D341Med (cell line): ENCODE measurements at places on chromosomes 3 and 15.

- no peak for DNase-seq
Measured at GRCh38 chr3:24929521-24929920, 434.9 kb upstream of the THRB start.

GRCh38 chr15:77044228-77045042, 26.5 kb downstream of the TSPAN3 start:
- no peak for DNase-seq

GRCh38 chr3:28951772-28952556, 328.9 kb upstream of the RBMS3 start:
- DNase-seq: no peak

DNA sequence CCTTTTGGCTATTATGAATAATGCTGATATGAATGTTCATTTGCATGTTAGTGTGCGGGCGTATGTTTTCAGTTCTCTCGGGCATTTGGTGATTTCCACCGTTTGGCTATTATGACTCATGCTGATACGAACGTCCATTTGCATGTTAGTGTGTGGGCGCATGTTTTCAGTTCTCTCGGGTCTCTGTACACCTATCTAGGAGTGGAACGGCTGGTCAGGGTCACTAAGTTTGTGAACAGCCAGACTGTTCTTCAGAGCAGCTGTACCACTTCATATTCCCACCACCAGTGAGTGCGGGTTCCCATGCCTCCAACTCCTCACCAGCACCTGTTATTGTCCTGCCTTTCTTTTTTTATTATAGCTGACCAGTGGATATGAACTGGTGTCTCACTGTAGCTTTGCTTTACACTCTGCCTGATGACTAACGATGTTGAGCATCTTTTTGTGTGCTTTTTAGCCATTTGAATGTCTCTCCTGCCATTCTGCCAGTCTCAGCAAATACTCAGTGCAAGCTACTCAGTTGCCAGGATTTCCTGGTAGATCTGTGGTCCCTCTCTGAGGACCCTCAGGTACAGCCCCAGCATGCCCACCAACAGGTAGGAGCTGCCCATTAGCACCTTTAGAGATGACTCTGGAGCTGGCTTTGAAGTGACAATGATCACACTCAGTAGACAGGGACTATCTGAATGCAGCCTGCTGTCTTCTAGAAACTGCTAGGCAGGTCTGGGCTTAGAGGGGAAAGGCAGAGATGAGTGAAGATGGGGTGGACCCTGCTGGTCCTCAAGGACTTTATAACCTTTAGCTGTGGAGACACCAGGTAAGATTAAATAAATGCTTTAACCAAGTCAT, 141.1 kb downstream of the XXYLT1 start:
- DNase-seq: no peak

GRCh38 chr3:114764056-114764492, 383.0 kb downstream of the ZBTB20 start:
- DNase-seq: no peak

- no peak for DNase-seq
Measured at GRCh38 chr3:185188816-185189215, 36.0 kb upstream of the C3orf70 start.

GRCh38 chr3:66439666-66440344, 61.0 kb downstream of the LRIG1 start:
- no peak for DNase-seq

GRCh38 chr3:187484547-187485295, 116.5 kb downstream of the RTP4 start:
- no peak for DNase-seq

- DNase-seq: no peak
Measured at GRCh38 chr3:111824351-111824750, 34.7 kb upstream of the PHLDB2 start.

DNA sequence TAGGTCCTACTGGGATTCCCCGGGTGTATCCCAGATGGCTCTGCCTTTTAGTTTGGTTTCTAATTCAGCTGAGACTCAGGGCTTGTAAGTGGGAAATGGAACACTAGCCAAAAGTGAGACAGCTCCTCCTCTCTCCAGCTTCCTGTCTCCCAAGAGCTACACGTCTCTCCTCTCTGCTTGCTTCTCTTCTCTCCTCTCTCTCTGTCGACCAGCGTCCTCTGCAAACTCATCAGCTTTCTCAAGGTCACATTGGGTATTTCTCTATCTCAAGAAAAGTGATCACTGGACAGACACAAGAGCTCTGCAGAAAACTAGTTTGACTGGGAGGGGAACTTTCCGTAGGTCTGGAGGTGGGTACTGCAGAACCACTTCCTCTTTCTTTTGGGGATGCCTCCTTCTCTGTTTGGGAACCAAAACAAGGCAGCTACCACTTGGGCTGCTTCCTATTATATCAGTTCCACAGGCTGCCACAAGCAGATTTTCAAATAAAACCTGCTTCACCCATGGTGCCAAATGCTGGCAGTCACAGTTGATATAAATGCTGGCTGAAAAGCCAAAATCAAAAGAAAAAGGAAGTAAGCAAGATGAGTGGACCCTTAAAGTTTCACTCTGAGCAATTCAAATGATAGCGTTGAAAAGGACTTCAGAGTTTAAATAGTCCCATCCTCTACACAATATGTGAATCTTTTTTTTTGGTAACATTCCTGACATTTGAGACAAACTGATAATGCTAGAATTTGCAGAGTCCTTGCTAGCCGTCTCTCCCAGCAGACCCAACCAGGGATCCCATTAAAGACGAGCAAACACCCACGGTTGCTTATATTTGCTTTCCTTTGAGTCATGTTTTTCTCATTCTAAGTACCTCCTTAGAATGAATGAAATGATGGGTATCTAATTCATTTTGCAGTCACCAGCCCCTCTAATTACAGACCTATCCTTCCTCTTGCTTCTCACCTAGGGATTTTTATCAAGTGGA, 7.2 kb upstream of the DYNC1LI1 start:
- DNase-seq: no peak

DNA sequence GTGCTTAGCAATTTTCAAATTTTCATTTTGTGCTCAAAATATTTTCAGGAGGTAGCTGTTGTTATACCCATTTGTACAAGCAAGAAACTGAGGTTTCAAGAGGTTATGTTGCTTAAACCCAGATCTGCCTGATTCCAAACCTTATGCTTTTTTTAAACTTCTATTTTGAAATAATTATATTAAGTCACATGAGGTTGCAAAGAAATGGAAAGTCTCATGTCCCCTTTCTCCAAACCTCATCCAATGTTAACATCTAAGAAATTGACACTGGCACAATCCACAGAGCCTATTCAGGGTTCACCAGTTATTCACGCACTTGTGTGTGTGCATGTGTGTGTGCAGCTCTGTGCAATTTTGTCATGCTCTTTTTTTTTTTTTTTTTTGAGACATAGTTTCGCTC, 35.1 kb downstream of the B3GNT5 start:
- DNase-seq: no peak

GRCh38 chr15:91050128-91050455, 27.7 kb upstream of the VPS33B start:
- DNase-seq: no peak

GRCh38 chr3:152713989-152714388, 120.9 kb upstream of the P2RY1 start:
- DNase-seq: no peak

DNA sequence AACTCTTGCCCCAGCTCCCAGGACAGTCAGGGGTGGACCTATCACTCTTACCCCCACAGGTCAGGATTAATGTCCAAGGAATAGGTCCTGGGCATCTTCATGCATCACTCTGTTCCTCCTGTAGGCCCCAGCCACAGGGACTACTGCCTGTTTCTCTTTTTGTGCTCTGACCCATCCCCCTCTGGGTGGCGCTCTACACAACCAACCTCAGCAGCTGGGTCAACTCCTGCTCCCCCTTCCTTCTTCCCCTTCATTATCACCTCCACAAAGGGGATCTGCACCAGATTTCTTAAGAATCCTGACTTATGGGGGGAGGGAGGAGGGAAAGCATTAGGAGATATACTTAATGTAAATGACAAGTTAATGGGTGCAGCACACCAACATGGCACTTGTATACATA, 12.2 kb upstream of the TRANK1 start:
- DNase-seq: no peak

GRCh38 chr15:70048198-70048565, 49.5 kb downstream of the TLE3 start:
- no peak for DNase-seq

DNA sequence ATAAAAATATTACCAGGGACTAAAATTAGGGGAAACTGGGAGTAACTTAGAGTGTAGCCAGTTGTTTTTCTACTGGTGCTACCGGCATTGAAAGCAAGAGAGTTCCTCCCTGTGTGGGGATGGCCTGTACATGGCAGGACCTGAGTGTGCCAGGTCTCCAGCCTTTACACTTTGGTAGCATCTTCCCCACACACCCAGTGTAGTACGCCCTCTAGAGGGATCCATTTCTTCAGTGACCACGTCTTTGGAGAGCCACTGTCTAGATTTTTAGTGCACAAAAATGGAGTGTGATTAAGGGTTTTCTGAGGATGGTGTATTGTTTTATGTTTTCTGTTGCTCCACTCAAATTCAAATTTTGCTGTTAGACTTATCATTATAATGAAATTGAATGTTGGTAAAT, 507.0 kb upstream of the TPRG1 start:
- DNase-seq: no peak

DNA sequence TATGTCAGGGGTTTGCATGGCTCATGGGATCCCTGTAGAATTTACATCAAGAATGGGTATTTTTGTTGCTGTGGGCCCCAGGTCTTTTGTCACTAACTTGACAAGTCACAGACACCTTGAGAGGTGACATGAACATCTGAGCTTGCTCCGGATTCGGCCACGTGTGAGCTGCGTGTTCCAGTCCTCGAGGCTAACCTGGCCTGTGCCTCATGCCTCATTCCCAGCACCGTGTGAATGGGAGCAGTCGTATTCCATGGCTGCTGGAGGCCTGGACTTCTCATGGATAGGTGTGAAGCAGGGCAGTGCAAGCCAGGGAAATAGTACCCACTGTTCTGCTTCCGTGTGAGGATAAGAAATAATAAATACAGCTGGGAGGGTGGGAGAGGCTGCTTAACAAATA, 423.5 kb downstream of the OCA2 start:
- no peak for DNase-seq

DNA sequence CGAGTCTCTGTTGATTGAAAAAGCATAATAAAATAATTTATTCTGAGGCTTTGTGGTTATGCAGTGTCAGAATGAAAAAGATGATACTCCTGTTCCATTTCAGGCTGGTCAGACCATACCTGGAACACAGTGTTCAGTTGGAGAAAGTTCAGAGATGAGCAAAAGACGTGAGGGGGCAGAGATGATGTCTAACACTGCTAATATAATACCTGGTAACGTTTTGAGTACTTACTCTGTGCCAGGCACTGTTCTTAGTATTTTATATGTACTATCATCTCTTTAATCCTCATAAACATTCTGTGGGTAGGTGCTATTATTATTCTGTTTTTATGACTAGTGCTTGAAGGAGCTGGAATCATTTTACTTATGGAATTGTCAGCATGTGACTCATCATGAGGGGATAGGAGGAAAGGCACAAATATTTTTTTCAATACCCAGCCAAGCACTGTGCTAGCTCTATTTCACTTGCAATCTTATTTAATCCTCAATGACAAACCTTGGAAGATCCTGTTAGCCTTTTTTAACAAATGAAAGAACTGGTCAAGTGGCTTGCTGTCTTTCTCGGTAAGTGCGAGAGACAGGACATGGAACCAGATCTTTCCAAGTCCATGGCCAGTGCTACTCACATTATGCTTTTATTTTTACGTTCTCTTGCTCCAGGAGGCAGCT, 31.8 kb downstream of the IQGAP1 start:
- no peak for DNase-seq

DNA sequence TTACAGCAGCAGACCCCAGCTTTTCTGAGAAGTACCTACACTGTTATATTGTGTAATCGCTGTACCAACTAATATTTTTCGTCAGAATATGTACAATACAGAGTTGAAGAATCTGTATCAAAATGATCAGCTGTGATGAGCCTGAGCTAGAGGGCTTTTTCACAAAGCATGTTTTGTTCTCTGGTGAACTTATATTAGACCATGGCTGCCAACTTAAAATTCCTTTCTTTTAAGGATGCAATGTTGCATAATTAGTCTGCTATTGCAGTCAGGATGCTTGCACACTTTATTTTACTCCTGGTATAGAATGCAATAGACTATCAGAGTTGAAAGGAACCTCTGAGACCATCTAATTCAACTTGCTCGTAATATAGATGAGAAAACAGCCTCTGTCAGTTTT, 127.8 kb downstream of the RBMS3 start:
- DNase-seq: no peak

DNA sequence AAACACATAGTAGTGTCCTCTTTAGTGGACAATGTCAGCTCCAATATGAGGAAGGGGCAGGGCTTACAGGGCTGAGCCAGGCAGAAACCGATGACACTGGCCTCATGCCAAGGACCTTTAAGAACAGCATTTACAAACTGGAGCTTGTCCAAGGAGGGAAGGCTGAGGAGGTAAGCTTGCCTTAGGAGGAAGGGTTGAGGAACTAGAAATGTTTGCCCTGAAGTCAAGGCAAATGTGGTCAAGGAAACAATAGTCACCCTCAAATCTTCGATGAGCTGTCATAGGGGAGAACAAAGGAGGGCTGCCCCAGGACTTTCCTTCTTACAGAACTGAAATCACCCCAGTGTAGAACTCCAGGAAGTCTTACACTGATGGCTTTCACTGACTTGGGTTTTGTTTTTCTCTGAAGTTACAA, 136.4 kb downstream of the LIPC start:
- DNase-seq: no peak

DNA sequence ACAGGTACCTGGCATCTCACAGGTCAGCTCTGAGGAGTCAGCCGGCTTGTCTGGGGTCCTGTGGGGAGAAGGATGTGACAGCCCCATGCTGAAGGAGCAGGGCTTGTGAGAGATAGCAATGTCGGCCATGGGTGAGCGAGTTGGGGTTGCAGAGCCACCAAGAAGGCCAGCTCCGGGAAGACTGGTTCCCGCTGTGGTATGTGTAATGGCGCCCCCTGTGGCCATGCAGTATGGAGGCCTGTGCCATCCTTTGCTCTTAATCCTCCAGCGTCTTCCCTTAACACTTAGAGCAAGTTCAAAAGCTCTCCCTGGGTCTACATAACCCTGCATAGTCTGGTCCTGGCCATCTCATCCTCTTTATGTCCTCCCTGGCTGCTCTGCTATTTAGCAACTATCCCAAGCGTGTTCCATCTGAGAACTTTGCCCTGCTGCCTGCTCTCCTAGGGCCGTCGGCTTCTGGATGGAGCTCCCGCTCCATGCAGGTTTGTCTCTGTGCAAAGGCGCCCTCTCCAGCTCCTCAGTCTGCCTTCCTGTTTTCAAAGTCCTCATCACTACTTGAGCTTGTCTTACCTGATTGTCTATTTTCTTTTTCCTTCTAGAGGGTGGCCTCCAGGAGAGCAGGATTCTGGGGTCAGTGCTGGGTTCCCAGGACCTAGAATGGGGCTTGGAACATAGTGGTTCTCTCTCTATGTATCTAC, 40.8 kb upstream of the IQCF6 start:
- DNase-seq: no peak

DNA sequence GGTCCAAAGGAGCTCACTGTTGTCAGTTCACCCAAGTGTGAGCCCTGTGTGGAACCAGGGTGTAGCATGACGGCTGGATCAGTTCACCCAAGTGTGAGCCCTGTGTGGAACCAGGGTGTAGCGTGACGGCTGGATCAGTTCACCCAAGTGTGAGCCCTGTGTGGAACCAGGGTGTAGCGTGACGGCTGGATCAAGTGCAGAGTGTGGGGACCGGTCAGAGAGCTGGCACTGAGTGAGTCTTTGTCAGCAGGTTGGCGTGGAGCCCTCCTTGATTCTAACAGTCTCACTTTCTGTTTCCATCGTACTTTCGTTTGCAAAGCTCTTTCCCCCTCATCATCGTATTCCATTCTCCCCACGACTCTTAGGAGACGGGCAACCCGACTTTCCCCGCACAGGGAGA, 57.9 kb upstream of the DLG1 start:
- DNase-seq: no peak
